Sciatic nerve (tissue), 2 donors: ENCODE measurements at places on chromosomes 1 and 21.

DNA sequence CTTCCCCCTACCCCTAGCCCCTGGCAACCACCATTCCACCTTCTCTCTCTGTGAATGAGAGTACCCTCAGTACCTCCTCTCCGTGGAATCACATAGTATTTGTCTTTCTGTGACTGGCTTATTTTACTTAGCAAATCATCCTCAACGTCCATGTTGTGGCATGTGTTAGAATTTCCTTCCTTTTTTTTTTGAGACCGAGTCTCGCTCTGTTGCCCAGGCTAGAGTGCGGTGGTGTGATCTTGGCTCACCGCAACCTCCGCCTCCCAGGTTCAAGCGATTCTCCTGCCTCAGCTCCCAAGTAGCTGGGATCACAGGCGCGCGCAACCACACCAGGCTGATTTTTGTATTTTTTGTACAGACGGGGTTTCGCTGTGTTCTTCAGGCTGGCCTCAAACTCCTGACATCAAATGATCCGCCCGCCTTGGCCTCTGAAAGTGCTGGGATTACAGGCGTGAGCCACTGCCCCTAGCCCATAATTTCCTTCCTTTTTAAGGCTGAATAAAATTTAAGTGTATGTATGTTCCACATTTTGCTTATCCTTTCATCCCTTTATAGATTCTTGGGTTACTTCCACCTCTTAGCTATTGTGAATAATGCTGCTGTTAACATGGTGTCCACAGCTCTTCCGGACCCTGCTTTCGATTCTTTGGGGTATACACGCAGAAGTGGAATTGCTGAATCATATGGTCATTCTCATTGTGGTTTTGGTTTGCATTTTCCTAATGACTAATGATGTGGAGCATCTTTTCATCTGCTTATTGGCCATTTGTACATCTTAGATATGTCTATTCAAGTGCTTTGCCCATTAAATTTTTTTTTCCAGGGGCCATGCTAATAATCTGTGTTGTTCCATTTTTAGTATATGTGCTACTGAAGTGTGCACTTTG, 32.3 kb downstream of the ERRFI1 start:
- no peak for DNase-seq

DNA sequence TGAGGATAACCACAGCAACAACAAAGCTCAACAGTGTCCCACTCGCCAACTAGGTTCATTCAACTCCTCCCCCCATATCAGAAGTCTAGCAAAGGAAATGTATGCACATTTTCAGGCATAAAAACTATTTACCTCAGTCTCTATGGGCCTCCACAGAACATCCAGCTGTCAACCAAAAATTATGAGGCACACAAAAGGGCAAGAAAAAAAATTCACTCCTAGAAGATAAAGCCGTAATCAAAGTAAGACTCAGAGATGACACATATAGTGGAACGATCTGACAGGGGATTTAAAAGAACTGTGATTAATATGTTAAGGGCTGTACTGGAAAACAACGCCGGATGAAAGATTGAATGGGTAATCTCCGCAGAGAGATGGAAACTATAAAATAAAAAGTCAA, 158.7 kb downstream of the NTPCR start:
- DNase-seq, result no peak

DNA sequence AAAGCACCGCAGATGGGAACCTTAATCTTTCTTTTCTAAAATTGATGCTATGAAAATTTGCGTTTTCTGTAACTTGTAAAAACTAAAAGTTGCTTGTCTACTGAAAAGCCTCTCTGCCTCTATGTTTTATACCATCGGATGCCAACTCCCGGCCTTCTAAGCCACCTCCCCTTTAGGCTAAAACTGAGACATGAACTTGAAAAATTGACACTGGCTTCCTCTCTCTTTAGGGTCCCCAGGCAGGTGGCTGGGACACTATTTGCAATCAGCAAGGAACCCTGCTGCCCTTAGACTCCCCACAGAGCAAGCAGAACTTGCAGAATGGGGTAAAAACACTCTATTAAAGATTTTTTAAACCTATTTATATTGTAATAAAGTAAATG, 151.1 kb upstream of the CAMK1G start:
- DNase-seq, result no peak

DNA sequence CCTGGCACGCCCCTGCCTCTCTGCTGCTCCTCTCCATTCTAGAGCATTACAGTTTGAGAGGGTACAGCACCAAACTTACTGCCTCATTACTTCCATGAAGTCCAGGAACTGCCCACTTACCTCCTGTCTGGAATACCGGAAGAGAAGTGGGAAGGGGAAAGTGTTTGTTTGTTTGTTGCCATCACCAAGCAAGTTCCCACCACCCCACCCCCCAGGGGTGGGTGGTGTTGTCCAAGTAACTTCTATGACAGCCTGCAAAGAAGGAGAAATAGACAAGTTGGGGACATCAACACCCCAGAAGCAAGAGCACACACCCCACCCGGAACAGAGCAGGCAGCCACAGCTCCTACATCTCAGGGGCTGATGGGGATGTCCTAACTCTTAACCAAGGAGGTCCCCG, 18.0 kb downstream of the OPTC start:
- no peak for DNase-seq

DNA sequence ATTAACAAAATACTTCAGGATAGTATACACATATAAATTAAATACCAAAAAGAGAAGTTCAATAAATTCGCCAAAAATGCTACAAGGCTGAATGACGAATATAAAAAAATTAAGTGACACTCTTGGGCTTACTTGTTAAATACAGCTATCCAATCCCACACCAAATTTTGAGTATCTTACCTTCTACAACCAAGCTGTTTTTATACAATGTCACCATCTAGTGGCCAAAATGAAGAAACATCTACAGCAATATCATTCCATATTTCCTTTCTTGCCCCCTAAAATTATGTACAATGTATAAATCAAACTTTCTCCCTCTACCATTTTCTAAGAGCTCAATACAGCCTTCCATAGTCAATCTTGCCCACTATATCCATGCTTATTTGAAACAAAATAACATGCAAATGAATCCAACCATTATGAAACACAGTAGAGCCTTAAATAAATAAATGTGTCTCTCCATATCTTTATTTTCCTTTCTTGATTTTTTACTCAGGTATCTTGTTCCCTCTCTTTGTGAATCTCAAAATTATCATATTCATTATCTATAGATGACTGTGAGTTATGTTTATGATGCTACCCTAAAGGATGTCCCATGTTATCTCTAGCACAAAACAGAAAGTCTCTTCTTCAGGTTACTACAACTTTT, 86.3 kb downstream of the ACBD6 start:
- no peak for DNase-seq

DNA sequence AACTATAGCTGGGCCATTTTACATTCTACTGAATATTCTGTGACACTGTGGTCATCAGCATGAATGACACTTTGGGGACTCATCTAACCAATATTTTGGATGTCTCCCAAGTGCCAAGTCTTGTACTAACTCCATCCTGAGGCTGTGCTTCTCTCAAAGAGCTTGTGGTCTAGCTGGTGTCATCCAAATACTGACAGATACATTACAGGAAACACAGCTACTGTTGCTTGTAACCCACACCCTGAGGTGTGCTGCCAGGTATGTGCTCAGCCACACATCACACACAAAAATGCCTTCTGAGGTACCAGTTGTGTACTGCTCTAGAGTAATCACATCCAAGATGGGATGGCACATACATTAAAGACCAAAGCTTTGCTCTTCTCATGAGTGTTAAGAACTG, 81.6 kb downstream of the ST6GALNAC5 start:
- no peak for DNase-seq

- no peak for DNase-seq
Measured at GRCh38 chr1:19475296-19475695, 10.0 kb downstream of the CAPZB start.

GRCh38 chr1:162991444-162991843, 77.7 kb upstream of the RGS4 start:
- no peak for DNase-seq

DNA sequence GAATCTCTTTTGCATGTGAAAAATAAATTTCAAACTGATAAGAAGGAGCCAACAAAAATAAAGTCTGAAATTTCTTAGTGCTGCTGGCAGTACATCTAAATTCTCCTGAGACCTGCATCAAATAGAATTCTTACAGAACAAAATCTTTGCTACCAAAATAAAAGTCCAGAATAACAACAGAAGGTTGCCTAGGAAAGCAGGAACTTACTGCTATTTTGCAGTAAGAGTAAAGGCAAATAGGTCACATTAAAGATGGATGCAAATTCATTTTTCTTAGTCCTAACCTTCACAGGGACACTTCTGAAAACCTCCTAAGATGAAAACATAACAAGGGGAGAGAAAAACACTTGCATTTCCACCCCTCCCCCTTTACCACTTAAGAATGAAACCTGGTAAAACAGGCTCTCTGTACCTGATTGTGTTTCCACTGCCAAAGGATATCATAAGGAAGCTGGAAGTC, 59.0 kb downstream of the RUSC1 start:
- no peak for DNase-seq
